ENCODE measurements at places on chromosomes 16 and 17.

DNA sequence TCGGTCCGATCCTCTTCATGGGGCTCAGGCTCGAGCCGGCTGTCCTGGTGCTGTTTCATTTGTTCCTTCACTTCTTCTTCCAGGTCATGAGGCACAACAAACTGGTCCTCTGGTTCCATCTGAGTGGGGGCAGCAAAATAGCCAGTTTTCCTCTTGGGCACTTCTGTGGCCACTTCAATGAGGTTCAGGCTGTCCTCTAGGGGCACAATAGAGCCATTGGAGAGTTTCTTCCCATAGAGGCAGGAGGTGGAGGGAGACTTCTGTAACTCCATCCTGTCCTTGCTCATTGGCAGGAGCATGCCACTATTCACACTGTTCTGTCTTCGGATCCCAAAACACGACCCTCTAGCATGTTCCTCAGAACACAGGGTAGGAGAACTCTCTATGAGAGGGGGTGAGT, 22.9 kb downstream of the MARVELD3 start:
- no peak for DNase-seq

DNA sequence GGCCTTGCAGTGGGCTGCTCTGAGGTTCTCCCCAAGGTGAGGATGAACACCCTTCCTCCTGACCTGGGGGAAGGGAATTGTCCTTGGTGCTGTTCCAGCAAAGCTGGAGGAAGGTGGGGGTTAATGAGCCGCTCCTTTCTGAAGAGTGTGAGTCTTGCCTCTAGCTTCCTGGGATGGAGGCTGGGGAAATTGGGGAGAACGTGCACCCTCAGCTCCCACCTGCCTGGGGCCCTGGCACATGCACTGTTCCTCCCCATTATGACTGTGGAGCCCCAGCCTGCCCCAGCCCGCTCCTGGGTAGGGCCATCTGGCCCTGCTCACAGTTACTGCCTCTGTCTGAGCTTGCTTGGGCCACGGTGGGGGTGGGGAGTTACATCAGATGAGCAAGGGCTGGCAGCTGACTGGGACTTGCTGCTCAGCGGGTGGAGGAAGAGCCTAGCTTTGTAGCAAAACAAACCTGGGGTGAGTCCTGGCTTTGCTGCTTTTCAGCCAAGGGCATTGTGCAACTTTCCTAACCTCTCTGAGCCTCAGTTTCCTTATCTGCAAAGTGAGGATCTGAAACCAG, 11.1 kb downstream of the TNS4 start:
- peak; percentile 44 for DNase-seq

DNA sequence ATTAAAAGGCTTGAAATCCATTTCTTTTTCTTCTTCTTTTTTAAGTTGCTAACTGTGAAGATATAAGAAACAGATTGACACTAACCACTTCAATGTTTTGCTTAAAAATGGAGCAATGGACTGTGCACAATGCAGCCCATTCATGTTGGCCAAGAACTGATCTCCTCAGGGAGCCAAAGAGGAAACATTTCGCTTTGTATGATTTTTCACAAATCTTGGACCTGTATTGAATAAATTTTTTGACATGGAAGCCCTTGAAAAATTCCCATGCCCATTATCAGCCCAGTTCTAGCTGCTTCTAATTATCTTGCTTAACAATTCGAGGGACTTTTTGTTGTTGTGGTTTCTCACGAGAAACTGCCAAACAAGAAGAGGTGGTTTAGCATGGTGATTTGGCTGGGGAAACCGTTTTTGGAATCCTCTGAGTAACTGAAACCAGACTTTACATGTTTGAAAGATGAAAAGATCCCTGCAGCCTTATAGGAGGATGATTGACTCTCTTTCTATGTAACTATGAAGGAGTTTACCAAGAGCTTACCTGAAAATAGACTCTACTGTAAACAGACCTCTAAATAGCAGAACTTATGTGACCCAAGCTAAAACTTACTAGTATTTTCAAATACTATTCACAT, 1389.4 kb upstream of the GOT2 start:
- peak; percentile 6 for DNase-seq

DNA sequence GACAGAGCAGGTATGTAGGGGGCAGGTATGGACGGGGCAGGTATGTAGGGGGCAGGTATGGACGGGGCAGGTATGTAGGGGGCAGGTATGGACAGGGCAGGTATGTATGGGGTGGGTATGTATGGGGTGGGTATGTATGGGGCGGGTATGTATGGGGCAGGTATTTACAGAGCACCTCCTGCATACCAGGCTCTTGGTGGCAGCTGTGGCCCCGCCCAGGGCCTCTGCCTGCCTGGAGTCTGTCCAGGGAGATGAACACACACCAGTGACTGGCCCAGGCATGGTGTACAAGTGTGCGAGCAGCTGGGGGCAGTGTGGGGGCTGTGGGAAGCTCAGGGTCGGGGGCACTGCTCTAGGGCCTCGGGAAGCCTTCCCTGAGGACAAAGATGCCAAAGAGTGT, 4.4 kb downstream of the RPL3L start:
- no peak for DNase-seq

DNA sequence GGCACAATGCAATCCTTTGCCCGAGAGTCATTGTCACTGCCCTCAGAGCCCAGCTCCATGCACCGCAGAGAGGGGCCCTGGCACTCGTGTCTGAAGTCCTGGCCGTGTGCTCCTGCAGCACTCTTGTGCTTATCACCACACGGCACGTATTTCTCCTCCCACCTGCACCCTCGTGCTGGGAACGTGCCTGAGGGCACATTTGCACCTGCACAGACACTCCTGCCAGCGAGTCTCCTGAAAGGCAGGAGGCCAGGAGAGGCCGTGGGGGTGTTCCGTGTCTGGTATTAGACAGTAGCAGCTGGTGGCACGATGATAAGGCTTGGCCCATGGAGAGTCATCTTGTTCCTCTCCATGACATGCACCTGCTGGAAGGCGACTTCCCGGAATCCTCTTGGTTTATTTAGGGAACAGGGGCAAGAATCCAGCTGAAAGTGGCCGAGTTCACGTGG, 3.4 kb upstream of the ACSF3 start:
- no peak for DNase-seq

- no peak for DNase-seq
These were observed 13.2 kb downstream of the TMEM238L start for GRCh38 chr17:10790491-10791401.

DNA sequence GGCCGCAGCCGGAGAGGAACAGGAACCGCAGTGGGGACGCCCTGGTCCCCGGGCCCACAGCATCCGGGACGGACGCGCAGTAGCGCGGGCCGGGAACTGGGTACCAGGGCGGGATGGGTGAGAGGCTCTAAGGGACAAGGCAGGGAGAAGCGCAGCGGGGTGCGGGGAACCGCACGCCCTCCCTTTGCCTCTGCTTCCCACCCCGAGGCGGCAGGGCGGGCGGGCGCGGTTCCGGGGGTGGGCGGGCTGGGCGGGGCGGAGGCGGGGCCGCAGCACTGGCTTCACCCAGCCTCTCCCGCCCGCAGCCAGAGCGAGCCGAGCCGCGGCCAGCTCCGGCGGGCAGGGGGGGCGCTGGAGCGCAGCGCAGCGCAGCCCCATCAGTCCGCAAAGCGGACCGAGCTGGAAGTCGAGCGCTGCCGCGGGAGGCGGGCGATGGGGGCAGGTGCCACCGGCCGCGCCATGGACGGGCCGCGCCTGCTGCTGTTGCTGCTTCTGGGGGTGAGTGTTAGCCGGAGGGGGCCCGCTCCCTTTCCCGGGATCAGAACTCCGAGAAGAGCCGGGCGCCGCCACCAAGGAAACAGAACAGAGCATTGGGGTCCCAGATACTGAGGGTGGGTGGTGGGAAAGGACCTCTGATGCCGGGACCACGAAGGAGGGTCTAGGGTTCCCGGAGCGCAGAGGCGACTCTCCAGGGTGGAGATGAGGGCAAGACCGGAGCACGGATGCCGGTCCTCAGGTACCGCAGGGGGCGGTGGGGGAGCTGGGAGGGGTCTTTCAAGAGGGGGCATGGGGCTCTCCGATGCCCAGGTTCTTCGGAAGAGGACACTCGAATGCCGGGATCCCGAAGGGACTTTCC, at the start of gene NGFR:
Gene NGFR (plus strand): TSS at position 308 of the 856 bp plus-strand sequence. CDS start 125 bp downstream, at position 433.
- no peak for DNase-seq

DNA sequence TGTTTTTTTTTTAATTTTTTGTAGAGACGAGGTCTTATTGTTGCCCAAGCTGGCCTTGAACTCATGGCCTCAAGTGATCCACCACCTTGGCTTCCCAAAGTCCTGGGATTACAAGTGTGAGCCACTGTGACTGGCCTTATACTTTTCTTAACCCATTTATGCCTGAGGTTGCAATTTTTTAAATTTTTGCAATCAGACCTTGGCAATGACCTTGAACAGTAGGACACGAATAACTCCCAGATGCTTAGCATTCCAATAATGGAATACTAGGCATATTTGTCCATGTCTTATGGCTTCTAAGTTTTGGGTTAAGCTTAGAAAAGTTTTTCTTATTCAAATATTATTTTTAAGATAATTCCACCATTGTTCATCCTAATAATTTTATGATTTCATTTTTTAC, 28.3 kb upstream of the TMEM97 start:
- no peak for DNase-seq

- DNase-seq: no peak
These were observed 223.9 kb downstream of the TANC2 start for GRCh38 chr17:63189930-63190329.

GRCh38 chr16:83004868-83005652, 378.3 kb downstream of the CDH13 start:
- no peak for DNase-seq

DNA sequence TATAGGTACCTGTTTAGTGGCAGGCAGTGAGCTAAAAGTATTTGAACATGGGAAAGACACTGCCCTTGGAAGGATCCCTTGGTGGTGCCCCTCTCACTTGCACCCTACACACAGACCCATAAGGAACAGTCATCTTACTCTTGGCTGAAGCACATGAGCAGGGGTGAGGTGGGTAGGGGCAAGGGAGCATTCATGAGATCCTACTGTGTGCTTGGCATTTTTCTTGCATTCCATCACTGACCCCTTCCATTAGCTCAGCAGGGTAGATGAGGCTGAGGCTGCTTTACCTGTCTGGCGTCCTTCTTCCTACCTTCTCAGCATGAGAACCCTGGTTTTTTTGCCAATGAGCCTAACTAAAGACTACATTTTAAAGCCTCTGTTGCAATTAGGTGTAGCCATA, 48.3 kb downstream of the CCT6B start:
- DNase-seq: no peak

- no peak for DNase-seq
These were observed 1.0 kb downstream of the EIF1 start for GRCh38 chr17:41689497-41690299.

GRCh38 chr17:18117982-18118975, 9.7 kb downstream of the MYO15A start:
- no peak for DNase-seq

DNA sequence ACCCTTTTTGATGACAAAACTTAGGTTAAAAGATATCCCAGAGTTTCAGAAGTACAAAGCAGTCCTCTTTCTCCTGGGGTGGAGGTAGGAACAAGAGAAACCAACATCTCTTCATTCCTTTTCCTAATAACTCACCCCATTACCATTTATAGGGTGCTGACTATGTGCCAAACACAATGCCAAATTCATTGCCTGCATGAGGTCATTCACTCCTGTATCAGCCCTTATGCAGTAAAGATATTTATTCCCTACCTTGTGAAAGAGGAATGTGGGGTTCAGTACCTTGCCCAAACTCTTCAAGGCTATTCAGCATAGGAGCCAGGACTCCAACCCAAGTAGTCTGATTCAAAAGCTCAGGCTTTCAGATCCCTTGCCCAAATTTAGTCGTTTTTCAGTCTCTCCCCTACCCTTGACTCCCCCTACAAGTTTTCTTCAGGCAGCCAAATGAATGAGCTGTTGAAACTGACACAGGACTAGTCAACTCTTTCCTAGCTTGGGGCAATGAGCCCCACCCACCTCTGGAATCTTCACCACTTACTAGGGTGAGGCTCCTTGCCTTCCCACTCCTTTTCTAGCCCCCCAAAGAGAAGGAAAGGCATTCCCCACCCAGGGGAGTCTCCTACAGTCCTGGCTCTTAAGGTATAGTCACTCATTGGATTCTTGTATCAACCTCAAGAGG, 5.9 kb downstream of the KRT14 start:
- DNase-seq: no peak

GRCh38 chr17:74502861-74503260, 28.4 kb downstream of the CD300LB start:
- no peak for DNase-seq

DNA sequence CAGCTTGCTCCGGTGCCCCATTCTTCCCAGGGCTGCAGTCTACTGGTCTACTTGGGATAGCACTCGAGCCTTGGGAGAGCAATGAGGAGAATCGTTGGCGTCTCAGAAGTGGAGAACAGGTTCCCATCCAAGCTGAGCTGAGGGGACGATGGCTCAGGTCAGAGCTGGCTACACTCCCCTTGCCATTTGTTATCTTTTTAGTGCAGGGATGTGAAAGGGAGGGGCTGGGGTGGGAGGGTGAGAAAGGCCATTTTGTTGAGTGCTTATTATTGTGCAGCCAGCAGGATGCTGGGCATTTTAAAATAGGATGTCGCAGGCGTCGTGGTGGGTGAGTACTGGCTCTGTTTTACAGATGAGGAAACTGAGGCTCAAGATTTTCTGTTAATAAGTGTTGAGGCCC, 410.8 kb downstream of the SNX29 start:
- DNase-seq: no peak

- DNase-seq: no peak
These were observed 313.0 kb downstream of the SEC14L1 start for GRCh38 chr17:77453613-77454241.

- DNase-seq: peak; percentile 84
These were observed 6.6 kb downstream of the ZDHHC7 start for GRCh38 chr16:85004587-85005205.

- DNase-seq: no peak
These were observed 5.7 kb downstream of the LAT start for GRCh38 chr16:28990375-28991040.

- no peak for DNase-seq
These were observed 2.2 kb downstream of the RAB26 start for GRCh38 chr16:2150418-2151187.

- DNase-seq: no peak
These were observed 571.5 kb upstream of the PSMD7 start for GRCh38 chr16:73725156-73725555.

- no peak for DNase-seq
These were observed 19.4 kb upstream of the PMP22 start for GRCh38 chr17:15284537-15284936.

DNA sequence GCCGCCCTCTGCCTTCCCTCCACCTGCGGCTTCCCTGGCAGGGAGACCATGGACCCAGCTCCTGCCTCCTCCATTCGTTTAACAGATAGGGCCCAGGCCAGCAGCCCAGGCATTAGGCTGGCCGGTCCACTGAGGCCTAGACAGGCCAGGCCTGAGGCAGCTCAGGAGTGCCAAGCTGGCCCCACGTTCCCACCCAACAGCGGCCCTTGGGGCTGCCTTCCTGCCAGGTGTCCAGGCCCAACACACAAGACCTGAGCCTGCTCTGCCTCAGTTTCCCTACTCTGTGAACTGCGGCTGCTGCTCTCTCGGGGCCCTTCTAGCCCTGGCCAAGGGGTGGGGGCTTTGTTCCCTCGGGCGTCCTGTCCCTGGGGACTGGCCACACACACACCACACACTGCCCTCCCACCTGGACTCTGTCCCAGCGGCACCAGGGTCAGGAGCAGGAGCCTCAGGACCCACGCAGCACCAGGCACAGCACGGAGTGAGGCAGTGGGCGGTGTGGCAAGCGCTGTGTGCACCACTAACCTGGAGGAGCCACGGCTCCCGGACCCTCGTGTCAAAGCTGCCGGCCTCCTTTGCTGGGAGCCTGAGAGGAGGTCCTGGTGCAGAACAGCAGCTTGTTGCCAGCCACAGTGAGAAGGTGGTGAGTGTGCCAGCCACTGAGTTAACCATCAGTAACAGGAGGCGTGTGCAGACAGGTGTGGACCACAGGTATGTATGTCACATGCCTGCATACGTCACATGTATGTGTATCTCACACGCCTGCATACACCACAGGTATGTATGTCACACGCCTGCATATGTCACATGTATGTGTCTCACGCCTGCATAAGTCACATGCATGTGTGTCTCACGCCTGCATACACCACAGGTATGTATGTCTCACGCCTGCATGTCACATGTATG, 14.6 kb upstream of the CDH15 start:
- DNase-seq: no peak

Measured in fibroblast of skin of left quadriceps (primary cell).